RKO (cell line): ENCODE measurements at places on chromosomes 5 and 9.
A peak's percentile ranks its signal among the peaks of the same experiment; 100 is the strongest.

GRCh38 chr9:133558191-133559126, 24.0 kb downstream of the ADAMTSL2 start:
- DNase-seq = peak; percentile 68

- DNase-seq = no peak
Observed at GRCh38 chr5:171307789-171308452, 1.1 kb upstream of the TLX3 start.

DNA sequence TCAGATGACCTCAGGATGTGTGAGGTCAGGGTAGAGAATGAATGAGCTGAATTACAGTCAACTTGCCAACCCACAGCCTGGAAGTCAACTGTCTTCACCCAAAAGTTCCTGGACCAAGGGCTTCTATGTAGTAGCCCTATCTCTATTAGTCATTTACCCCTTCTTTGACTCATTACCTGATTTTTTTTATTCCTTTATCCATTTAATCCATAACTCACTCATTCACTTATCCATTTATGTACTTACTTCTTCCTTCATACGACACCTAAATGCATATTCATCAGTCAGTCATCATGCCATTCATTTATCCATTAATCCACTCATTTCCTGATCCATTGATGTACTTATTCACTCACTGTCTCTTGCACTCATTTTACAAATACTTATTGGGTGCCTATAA, 212.7 kb downstream of the PAPPA start:
- DNase-seq = no peak

DNA sequence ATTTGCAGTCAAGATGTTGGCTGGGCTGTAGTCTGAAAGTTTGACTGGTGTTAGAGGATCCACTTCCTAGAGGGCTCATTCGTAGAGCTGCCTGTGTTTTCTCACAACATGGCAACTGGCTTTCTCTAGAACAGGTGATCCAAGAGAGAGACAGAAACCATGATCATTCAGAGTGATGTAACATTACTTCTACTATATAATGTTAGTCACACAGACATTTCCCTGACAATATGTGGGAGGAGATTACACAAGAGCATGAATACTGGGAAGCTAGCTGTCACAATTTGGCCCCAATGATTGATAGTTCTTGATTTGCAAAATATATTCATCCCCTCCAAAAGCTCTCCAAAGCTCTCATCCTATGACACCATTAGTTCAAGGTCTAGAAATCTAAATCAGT, 10.9 kb upstream of the TMEM161B start:
- DNase-seq = peak; percentile 20

DNA sequence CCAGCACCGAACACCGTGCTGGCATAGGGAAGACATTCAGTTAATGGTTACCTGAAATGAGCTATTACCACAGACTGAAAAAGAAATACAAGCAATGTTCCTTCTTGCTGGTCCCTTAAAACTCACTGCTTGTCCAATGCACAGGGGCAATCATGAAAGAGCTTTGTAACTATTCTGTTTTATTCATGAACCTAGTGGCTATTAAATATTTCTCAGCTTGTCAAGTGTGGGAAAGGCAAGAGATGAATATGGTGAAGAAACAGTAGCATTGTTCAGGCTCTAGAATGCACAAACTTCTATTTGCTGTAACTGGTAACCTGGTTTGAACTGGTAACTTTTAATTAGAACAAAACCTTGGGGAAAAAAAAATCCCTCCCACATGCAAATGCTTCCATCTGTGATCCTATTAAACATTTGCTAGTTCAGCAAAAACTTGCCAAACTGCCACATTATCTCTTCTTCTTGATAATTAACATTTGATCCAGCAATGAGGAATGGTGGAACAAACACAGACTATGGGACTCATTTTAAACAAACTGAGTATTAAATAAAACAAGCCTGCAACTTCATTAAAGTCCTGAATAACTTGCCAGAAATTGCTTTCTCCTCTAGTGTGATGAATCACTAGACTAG, 36.1 kb downstream of the YIPF5 start:
- no peak for DNase-seq

DNA sequence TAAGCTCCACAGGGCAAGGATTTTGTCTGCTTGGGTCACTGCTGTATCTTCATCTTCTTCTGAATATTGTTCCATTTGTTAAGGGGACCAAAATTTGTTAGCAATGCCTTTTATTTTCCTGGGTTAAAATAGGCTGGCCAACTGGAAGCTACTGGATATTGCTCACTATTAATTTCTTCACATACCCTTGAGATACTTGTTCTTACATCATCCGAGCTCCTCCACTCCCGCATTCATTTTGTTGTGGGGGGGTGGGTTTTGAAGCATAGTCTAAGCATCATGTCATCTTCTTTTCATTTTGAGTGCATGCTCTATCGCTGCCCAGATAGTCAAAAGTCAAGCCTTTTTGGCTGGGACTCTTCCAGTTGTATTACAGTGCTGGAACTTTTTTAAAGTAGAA, 42.5 kb upstream of the PIK3R1 start:
- DNase-seq = no peak

- peak; percentile 48 for DNase-seq
Observed at GRCh38 chr9:120841930-120842684, 615 bp downstream of the PSMD5 start.

DNA sequence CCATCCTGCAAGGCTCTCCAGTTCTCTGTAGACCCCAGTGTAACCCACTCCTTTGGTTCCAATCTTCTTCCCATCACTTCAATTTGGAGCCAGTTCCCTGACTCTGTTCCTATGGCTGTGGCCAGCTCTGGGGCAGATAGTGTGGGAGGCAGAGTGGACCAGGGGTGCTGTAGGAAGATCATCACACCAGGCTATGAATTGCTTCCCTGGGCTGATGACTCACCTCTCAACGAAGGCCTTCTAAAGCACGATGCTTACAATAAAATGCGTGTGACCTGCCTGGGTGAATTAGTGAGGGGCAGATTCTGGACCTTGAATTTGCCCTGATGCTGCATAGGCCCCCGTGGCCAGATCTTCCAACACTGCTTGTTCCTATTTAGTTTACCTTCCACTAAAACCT, 289.7 kb downstream of the FBXL7 start:
- no peak for DNase-seq

DNA sequence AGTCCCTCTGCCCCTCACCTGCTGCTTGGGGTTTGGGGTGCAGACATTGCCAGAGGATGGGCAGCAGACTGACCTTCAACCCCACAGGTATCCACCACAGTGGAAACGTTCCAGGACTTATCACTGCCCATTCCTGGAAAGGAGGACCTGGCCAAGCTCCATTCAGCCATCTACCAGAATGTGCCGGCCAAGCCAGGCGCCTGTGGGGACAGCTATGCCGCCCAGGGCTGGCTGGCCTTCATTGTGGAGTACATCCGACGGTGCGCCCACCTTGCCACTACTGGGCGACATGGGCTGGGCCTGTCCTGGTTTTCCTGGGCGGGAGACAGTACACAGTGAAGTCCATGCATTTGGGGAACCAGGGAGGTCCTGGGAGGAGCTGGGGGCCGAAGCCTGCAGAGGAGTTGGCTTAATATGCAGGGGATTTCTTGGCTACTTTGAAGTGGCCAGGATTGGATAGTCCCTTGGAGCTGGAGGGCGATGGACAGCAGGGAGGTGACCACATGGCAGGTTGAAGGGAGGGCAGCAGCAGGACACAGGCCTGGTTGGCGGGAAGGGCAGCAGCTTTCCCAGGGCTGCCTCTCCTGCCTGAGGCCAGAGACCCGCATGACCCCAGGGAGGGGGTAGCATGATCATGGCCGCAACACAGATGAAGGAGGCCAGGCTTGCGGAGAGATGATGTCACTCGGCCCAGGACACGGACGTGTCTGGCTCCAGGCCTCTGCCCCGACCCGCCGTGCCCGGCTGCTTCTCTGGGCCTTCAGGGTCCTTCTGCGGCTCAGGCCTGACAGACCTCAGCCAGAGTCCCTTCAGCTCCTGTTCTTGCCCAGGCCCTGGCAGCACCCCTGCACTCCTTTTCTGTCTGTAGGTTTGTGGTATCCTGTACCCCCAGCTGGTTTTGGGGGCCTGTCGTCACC, 34.6 kb downstream of the USP20 start:
- no peak for DNase-seq

DNA sequence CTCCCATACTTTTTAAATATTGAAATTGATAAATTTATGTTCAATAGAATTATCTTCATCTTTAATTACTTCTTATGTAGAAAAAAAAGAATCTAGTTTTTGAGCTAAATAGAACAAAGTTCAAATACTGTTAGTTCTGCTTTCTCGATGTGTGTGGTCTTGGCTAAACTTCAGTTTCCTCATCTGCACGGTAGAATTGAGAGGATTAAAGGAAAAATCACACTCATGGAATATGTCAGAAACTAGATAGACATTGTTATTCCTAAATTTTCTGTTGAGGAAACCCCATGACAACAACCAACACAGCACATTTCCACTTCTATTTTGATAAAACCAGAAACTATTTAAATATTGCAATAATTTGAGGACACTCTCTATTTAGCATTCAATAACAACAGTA, 100.3 kb downstream of the MUSK start:
- DNase-seq = no peak

GRCh38 chr9:106587042-106587441, 275.9 kb upstream of the ZNF462 start:
- no peak for DNase-seq

DNA sequence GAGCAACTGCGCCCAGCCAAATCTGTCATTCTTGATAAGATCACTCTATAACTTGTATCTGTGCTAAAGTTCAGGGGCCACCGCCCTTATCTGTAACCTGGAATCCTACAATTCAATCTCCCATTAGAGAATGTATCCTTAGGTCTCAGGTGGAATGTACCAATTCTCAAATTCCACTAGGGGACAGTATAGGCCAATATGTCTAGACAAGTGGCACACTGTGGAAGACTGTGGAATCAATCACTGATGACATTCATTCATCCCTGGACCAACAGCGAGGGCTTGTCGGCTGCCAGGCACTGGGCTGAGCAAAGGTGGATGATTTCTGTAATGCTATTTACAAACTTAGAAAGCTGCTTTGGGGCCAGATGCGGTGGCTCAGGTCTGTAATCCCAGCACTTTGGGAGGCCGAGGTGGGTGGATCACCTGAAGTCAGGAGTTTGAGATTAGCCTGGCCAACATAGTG, 28.7 kb upstream of the MEGF9 start:
- DNase-seq = peak; percentile 66

GRCh38 chr5:171978016-171978415, 28.4 kb downstream of the FBXW11 start:
- DNase-seq = no peak

DNA sequence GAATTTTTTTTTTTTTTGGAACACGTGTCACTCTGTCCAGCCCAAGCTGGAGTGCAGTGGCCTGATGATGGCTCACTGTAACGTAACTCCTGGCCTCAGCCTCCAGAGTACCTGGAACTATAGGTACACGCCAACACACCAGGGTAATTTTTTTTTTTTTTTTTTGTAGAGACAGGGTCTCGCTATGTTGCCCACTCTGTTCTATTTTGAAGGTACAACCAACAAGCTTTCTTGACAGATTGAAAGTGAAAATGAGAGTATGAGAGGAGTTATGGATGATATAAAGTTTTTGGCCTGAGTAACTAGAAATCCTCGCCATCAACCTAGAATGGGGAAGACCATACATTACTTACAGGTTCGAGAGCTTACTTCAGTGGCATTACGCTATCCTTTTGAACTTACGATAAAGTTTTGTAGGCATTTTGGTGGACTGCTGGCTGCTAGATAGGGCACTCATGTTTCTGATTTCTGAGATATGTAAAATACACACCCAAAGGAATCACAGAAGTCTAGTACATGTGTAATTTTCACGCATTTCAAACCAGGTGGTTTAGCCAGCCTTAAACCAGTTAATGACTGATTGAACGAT, 806 bp upstream of the CDC42SE2 start:
- peak; percentile 52 for DNase-seq

DNA sequence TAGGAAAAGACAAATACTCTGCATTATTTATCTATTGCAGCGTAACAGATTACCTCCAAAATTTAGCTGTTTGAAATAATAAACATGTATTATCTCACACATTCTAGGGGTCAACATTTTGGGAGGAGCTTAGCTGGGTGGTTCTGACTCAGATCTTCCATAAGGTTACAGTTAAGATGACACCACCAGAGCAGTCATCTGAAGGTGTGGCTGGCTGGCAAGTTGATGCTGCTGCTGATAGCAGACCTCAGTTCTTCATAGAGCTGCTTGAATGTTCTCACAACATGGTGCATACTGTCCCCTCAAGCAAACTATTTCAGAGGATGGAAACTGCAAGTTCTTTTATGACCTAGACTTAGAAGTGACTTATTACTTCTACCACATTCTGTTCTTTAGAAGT, 146.3 kb upstream of the FSTL4 start:
- DNase-seq = peak; percentile 18

DNA sequence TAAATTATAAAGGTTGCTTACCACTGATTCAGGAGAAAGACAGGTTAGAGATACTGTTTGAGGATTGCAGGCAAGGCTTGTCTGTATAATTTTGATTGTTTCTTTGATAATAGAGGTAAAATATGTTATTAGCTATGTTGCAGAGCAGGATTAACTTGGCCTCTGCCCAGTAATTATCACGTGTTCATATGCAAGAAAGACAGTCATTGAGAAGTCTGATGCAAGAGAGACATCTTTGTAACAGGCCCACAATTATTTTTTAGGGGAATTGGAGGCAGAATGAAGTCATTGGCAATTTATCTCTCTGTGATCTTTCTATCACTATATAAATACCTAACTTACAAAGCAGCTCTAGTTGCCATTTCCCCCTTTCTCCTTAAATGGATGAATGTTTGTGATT, 46.0 kb downstream of the SLC44A1 start:
- DNase-seq = no peak

GRCh38 chr9:110131499-110131898, 76.5 kb downstream of the C9orf152 start:
- no peak for DNase-seq

DNA sequence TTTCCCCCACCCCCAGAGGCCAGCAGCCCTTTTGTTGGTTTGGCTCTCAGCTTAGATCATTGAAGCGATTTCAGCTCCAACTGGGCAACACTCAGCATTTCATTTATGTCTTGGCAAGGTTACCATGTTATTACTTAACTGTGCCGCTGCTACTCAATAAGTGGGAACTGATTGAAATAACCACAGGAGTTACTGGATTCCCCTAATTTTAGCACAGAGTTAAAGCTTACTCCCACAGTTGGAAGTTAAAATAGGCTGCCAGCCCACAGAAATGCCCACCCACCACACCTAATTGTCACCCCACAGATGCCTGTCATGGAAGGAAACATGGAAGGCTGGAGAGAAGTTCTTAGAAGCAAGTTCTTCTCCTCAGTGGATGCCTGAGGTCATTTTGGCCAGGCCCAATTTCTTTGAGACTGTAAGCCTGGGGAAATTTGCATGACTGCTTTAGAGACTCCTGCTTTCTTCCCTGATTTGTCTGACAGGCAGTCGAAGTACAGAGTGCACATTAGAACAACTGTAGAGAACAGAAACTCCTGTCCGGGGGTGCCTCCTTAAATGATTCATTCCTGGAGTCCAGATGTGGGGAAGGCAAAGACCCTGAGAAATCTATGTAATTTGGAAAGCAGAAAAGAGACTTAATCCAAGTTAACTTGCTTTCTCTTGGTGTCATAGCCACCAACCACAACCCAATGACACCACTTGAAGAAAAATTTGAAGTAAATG, 370.0 kb downstream of the ZSWIM6 start:
- no peak for DNase-seq

GRCh38 chr9:81557452-81558090, 131.8 kb downstream of the TLE1 start:
- DNase-seq = no peak
